Stimulated activated naive CD4-positive, alpha-beta T cell treated with Interleukin-2 at 50 U/mL for 16 hours (primary cell): ENCODE measurements at places on chromosomes 5 and 9.

DNA sequence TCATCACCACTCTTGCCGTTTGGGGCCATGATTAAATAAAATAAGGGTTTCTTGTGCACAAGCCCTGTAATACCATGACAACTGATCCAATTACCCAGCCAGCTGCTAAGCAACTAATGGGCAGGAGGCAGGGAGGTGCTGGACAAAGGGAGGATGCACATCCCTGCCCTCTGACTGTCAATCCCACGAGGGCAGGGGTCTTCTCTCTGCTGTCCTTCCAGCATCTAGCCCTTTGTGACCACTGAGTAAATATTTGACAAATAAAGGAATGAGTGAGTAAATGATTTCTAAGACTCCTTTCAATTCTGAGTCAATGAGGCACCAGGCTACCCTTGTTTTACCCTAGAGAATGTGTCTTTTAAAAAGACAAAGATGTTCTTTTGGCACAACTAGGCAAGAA, 247.1 kb downstream of the SYK start:
- no peak for DNase-seq

- DNase-seq: no peak
Observed at GRCh38 chr9:124260769-124261603, 3.2 kb downstream of the NEK6 start.

GRCh38 chr5:73826301-73827105, 200.5 kb downstream of the ARHGEF28 start:
- DNase-seq: no peak

DNA sequence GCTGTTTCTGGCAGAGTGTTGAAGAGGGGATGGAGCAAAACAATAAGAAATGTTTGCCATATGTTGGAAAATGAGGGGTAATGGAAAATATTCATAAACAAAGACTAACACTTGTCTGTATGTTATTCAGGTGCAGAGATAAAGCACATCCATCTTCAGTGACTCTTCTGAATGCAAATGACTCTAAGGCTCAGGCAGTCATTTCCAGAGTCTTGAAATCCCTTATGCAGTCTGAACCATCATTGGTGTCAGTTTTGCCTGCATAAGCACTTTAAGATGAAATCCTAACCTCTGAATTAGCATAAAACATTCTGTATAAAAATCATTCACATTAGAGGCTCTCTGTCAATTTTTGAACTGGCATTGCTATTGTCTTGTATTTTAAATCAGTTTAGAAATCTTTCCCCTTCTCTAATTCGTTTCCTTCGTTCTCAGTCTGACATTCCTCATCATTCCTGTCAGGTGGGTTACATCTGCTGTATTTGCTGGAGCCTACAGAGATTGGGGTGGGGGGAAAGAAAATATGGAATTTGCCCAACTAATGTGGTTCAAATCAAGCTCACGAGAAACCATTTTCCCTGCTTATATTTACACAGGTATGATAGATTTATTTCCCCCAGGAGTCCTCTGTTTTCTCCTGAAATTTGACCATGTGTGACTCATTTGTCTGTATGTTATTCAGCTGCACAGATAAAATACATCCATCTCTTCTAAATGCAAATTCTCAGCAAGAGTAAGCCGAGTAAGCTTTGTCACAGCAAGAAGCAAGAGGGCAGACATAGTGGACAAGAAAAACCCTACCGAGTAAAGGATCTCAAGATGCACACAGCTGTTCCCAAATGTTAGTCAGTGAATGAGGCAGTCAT, 31.6 kb downstream of the ENC1 start:
- DNase-seq: no peak

GRCh38 chr5:35436400-35437057, 181.1 kb upstream of the SPEF2 start:
- DNase-seq: no peak

DNA sequence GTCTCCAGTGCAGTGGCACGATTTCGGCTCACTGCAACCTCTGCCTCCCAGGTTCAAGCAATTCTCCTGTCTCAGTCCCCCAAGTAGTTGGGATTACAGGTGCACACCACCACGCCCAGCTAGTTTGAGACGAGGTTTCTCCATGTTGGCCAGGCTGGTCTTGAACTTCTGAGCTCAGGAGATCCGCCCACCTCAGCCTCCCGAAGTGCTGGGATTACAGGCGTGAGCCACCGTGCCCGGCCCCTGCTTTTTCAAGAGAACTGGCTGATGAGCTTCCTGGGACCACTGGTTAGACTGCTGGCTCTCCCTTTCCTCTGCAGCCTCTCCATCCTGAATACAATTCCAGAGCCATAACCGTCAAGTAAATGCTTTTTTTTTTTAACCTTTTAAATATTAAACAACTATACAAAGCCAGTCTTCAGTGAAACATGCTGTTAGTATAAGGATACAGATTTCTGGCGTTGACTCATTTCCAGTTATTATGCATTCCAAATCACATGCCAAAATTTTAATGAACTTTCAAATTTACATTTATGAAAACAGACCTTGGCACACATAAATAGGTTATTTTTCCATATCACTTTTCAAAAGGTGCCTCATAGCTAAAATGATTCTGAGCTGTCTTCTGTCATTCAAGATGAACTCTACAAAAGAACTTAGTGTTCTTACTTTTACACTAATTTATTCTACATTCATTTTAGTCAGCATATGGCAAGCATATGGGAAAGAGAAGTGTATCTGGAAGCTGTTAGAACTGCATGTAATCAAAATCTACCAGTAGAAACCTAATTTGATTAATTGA, 116.0 kb downstream of the MLLT3 start:
- DNase-seq: no peak

DNA sequence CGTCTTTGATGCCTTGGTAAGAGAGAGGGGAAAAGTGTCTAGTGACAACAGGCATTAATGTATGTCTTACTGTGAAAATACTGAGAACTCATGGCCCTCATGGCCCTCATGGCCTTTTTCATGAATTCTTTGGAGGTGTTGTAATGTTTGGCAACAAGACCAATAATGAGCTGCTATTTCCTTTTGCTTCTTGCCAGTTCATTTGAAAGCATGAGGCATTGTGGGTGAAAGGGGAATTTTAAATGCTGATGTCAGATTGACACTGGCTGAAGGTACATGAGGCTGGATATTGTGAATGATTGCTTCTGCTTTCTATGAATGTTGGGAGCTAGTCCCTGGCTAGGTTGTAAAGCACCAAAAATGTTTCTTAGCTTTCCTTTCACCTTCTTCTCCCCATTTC, 79.2 kb downstream of the DOCK2 start:
- no peak for DNase-seq

- no peak for DNase-seq
Observed at GRCh38 chr9:95666096-95666784, 149.5 kb upstream of the PTCH1 start.

GRCh38 chr5:149172261-149172660, 31.0 kb downstream of the ABLIM3 start:
- DNase-seq: no peak

DNA sequence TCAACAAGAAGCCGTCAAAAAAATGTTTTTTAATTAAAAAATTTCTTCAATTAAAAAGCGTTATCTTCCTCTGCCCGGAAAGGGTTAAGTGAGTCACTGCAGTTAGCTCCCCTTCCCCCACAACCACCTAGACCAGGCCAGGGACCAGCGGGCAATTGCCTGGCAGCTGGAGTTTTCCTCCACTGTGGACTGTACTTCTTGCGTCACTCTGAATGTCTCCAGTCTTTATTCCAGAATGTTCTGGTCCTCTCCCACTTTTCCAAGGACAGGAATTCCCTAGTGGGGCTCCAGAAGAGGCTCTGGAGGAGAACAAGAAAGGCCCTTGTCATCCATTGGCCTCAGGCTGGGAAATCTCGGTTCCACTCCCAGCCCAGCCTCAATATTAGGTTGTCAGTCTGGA, 114.0 kb downstream of the C9orf50 start:
- DNase-seq: no peak

GRCh38 chr5:78835176-78835575, 149.9 kb downstream of the ARSB start:
- no peak for DNase-seq

DNA sequence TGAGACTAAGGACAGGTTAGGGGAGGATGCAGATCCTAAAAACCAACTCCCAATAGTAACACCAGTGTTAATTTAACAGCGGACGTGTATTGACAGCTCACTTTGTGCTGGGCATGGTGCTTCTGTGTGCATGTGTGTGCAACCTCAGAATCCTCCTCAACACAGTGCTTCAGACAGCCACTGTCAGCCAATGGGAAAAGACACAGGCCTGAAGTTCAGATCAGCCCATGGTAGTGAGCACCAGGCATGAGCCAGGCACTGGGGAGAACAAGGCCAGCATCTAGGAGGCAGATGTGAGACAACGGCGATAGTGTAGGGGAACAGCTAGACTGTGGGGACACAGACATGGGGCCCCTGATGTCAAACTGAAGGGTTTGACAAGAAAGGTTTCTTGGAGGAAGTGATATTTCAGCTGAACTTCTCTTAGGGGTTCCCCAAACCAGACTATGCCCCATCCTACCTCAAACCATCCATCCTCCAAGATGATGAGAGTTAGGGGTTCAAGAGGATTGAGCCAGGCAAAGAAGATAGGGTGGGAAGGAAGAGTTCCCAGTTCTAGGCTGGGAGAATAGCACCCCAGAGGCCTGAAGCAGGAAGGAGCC, 71.5 kb upstream of the PSD2 start:
- no peak for DNase-seq

GRCh38 chr5:176132471-176133288, 105.5 kb upstream of the SIMC1 start:
- no peak for DNase-seq

- DNase-seq: no peak
Observed at GRCh38 chr9:13171261-13171660, 108.2 kb downstream of the MPDZ start.

GRCh38 chr5:171480239-171480638, 60.8 kb downstream of the FGF18 start:
- no peak for DNase-seq

GRCh38 chr9:125889112-125889475, 141.9 kb downstream of the PBX3 start:
- DNase-seq: no peak

DNA sequence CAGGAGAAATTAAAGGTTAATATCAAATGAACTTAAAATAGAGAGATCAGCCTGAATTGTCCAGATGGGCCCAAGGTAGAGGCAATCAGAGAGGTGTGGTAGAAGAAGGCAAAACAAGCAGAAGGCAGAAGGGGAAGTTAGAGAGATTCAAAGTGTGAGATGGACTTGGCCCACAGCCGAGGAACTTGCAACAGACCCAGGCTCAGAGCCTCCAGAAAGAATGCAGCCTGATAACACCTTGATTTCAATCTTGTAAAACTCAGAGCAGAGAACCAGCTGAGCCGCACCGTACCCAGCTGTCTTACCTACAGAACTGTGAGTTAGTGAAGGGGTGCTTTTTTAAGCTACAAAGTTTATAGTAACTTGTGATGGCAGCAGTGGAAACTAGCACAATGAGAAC, 190.9 kb downstream of the RFK start:
- DNase-seq: no peak

DNA sequence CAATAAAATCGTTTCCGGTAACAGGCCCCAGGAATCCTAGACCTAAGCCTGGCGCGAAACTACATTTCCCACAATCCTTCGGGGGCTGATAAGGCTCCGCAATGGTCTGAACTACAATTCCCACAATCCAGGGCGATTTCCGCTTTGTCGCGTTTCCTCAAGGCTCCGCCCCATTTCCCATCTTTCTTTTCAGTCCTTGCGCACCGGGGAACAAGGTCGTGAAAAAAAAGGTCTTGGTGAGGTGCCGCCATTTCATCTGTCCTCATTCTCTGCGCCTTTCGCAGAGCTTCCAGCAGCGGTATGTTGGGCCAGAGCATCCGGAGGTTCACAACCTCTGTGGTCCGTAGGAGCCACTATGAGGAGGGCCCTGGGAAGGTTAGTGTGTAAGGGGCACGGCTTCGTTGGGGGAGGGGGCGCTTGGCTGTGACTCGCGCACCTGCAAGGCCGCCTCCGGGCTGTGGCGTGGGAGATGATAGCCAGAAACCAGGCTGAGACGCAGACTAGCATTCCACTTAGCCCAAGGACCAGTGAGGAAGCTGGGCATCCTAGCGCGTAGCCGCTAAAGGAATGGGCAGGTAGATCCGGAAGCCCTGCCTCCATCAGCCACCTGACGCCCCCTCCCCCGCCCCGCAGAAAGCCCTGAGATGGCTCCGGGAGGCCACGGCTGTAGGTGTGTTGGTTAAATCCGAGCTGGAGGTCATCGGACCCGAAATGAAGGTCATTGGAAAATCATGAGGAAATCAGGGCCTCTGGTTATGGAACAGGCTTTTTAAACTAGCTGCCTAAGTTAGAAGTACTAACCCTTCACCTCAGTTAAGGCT, at the start of gene COX7C:
Gene COX7C, plus strand, starts transcription at position 186 of the 821 bp plus-strand sequence. Its CDS starts 115 bp downstream, at position 301.
- DNase-seq: peak; percentile 90

DNA sequence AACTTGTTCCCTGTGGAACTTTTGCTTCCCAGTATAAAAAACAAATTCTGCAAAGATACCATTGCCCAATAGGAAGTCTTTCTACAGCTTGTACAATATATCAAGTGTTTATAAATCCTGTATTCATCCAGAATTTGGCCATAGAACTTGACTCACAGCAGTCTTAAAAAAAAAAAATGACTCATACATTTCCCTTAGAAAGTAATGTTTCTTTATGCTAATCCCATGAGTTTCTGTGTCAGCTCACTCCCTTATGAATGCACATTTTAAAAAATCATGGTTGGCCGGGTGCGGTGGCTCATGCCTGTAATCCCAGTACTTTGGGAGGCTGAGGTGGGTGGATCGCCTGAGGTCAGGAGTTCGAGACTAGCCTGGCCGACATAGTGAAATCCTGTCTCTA, 89.3 kb upstream of the DMRT1 start:
- DNase-seq: no peak

GRCh38 chr9:27086818-27087680, 22.0 kb upstream of the TEK start:
- DNase-seq: no peak

- DNase-seq: no peak
Observed at GRCh38 chr5:51632793-51633192, 249.5 kb downstream of the ISL1 start.

GRCh38 chr5:134127376-134127861, 12.9 kb downstream of the TCF7 start:
- DNase-seq: peak; percentile 47

- no peak for DNase-seq
Observed at GRCh38 chr9:36815023-36815422, 219.0 kb downstream of the PAX5 start.

- no peak for DNase-seq
Observed at GRCh38 chr9:8809741-8810140, 1010.2 kb upstream of the DMAC1 start.

- DNase-seq: no peak
Observed at GRCh38 chr5:35056686-35057085, 8.9 kb upstream of the AGXT2 start.

GRCh38 chr9:80952363-80952922, 736.9 kb downstream of the TLE1 start:
- DNase-seq: no peak

- DNase-seq: no peak
Observed at GRCh38 chr5:150085950-150086715, at the start of gene CSF1R. TSS of gene CSF1R (minus strand) at chr5:150086554. CDS start at chr5:150086427, 127 bp downstream.

DNA sequence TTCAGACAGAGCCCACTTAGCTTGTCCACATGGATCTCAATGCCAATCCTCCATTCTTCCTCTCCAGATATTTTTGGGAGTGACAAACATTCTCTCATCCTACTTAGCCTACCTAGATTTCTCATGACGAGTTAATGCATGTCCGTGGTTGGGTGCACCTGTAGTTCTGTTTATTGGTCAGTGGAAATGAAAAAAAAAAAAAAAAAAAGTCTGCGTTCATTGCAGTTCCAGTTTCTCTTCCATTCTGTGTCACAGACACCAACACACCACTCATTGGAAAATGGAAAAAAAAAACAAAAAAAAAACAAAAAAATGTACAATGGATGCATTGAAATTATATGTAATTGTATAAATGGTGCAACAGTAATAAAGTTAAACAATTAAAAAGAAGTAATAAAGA, 59.0 kb downstream of the BASP1 start:
- no peak for DNase-seq
